ENCODE measurements at places on chromosomes 2 and 18.

DNA sequence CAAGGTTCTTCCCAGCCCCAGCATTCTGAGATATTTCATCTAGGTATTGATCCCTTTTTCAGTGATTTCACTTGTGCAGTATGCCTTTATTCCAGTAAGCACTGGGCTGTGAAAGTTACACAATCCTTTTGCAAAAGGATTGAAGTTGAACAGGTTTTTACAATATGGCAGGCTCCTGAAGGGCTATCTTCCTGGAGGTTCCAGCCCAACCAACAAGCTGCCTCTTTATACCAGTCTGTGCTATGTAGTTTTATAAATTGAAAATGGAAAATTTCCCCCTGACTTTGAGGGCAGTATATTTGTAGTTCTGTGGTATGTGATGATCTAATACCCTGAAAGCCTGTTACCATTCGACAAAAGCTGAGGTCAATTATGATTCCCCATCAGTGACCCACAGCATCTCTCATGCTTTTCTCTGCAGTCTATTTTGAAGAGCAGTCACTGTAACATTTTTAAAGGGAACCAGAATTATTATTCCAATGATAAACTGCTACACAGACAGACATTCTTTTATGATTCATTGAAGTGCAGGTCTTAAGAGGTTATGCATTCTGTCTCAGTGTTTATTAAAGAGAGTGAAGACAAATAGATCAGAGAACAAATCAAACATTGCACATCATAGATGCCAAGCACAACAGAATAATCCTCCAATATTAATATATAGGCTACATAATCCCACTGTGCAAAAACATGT lies 35.2 kb upstream of the STPG4 start:
- DNase-seq: no peak

GRCh38 chr2:154963511-154963910 lies 265.0 kb downstream of the KCNJ3 start:
- DNase-seq: no peak

DNA sequence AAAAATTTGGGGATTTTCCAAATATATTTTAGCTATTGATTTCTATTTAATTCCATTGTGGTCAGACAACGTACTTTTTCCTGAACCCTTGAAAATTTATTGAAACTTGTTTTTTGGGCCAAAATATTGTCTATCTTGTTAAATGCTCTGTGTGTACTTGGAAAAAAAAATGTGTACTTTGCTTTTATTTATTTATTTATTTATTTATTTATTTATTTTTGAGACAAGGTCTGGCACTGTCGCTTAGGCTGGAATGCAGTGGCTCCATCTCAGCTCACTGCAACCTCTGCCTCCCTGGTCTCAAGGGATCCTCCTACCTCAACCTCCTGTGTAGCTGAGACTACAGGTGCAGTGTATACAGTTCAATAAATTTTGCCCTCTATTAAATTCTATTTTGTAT lies 94.6 kb downstream of the TGIF1 start:
- no peak for DNase-seq

DNA sequence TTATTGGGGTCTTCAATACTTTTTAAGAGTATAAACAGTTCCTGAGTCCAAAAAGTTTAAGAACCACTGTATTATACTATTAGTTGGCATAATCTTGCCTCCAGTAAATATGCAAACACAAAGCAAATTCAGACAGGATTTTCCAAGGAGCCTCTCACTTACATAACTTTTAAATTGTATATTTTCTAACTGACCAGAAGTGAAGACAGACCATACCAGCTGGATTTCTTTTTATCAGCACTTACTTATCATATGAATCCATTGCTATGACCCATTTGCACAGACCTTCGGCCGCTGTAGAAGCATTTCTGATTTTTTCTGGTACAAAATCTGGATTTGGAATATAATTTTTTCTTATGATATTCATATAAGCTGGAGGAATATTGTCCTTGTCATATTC lies 200.1 kb downstream of the SLC39A10 start:
- DNase-seq: no peak
